ENCODE measurements at places on chromosomes 11 and 22.

- DNase-seq = no peak
Measured at GRCh38 chr11:110022548-110022947, 70.6 kb upstream of the ZC3H12C start.

GRCh38 chr11:74819400-74819799 lies 70.8 kb downstream of the RNF169 start:
- no peak for DNase-seq

GRCh38 chr11:41377709-41378394 lies 81.6 kb downstream of the LRRC4C start:
- no peak for DNase-seq

GRCh38 chr11:123221096-123221561 lies 26.1 kb upstream of the CLMP start:
- no peak for DNase-seq

- no peak for DNase-seq
Measured at GRCh38 chr11:99418927-99419720, 398.4 kb downstream of the CNTN5 start.

- DNase-seq = no peak
Measured at GRCh38 chr11:106061954-106062949, 14.9 kb downstream of the KBTBD3 start.

GRCh38 chr22:50730013-50730891 lies 7.8 kb upstream of the ACR start:
- DNase-seq = no peak

DNA sequence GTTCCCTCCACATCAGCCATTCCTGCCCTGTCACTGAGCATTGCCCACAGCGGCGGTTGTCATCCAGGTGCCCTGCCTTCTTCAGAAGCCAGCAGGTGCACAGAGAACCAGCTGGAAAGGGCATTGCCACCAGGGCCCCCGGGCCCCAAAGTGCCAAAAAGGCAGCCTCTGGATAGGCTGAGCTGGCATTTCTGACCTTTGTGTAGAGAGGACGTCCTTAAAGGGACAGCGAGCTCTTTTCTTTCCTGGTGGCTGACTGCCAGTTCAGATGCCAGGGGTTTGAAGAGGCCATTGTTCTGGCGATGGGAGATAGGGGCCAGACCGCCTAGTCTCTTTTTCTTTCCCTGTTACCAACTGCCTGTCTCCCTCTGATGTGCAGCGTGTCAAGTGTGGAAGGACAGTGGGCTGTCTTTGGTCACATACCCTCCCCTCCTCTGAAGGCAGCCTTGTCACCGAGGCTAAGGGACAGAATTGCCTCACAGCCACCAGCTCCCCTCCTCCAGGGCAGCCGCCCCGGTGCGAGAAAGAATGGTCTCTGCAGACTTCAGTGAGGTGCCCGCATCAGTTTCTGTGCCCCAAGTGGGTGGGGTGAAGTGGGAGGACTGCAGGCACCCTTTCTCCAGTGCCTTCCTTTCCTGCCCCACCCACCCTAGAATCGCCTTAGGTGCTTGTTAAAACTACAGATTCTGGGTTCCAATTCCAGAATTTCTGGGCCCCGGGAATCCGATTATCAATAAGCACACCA lies 109.6 kb downstream of the SCN3B start:
- DNase-seq = peak; percentile 95

GRCh38 chr22:38649841-38650522 lies 6.2 kb downstream of the FAM227A start:
- DNase-seq = no peak

Measured in pons (tissue), 1 donor.